ENCODE measurements at places on chromosomes 3 and 15.

DNA sequence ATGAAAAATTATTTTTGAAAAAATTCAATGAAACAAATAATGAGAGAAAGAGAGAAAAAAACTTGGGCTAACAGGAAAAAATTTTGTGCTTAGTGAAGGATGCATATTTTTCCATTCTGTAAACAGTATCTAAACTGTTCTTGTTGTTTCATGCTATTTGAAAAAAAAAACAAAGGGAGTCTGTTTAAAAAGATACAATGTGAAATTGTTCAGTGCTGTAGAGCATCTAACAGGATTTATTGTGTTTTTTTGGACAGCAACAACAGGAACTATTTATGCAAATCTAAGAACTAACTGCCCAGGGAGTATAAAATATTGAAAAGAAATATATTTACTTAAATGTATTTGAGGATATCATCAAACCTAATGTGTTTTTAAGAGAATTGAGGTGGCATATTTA, 55.1 kb downstream of the PEX5L start:
- H3K36me3 ChIP-seq: no peaks in the 10 kb centered on the region
- H3K4me3 ChIP-seq: no peak overlapping the region
- ATAC-seq: no peak
- no peaks in the 10 kb centered on the region for H3K4me1 ChIP-seq
- no peak overlapping the region for H3K27ac ChIP-seq

DNA sequence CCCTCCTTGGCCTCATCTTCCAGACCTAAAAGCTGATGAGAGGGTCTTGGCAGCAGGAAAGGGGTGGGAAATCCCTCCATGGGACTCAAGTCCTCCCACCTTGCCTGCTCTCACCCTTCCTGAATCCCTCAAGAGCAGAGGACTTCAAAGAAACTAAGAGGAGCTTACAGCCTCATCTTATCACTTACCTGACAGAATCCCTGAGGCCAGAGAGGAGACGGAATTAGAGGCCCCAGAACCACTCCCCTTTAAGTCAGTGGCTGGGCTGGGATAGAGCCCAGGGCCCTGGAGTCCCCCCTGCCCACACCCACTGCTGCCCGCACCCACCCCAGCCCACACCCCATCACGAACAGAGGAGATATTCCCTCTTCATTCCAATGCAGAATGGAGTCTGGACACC, 15.2 kb downstream of the LOXL1 start:
- no peak overlapping the region for H3K27ac ChIP-seq
- H3K27me3 ChIP-seq: peaks cover 37% of the 10 kb centered on the region
- no peaks in the 10 kb centered on the region for H3K36me3 ChIP-seq
- H3K4me1 ChIP-seq: peaks cover 12% of the 10 kb centered on the region
- H3K4me3 ChIP-seq: no peak overlapping the region
- ATAC-seq: no peak

- peaks cover 34% of the 10 kb centered on the region for H3K27me3 ChIP-seq
- no peaks in the 10 kb centered on the region for H3K36me3 ChIP-seq
- no peak overlapping the region for H3K27ac ChIP-seq
- no peaks in the 10 kb centered on the region for H3K4me1 ChIP-seq
Measured at GRCh38 chr3:149368674-149369497, 8.6 kb downstream of the TM4SF1 start.

GRCh38 chr3:127420829-127421228, 133.0 kb upstream of the PRR20G start:
- no peaks in the 10 kb centered on the region for H3K4me1 ChIP-seq
- no peaks in the 10 kb centered on the region for H3K36me3 ChIP-seq
- no peak for ATAC-seq
- peaks cover 80% of the 10 kb centered on the region for H3K27me3 ChIP-seq
- H3K4me3 ChIP-seq: no peak overlapping the region

GRCh38 chr15:33059184-33059583, 135.3 kb downstream of the FMN1 start:
- no peak for ATAC-seq
- no peak overlapping the region for H3K4me3 ChIP-seq
- peaks cover 10% of the 10 kb centered on the region for H3K27me3 ChIP-seq
- H3K36me3 ChIP-seq: no peaks in the 10 kb centered on the region
- H3K4me1 ChIP-seq: no peaks in the 10 kb centered on the region
- no peak overlapping the region for H3K27ac ChIP-seq

- H3K27me3 ChIP-seq: no peaks in the 10 kb centered on the region
- no peak overlapping the region for H3K4me3 ChIP-seq
Measured at GRCh38 chr3:195532345-195532744, 10.8 kb downstream of the PPP1R2 start.

DNA sequence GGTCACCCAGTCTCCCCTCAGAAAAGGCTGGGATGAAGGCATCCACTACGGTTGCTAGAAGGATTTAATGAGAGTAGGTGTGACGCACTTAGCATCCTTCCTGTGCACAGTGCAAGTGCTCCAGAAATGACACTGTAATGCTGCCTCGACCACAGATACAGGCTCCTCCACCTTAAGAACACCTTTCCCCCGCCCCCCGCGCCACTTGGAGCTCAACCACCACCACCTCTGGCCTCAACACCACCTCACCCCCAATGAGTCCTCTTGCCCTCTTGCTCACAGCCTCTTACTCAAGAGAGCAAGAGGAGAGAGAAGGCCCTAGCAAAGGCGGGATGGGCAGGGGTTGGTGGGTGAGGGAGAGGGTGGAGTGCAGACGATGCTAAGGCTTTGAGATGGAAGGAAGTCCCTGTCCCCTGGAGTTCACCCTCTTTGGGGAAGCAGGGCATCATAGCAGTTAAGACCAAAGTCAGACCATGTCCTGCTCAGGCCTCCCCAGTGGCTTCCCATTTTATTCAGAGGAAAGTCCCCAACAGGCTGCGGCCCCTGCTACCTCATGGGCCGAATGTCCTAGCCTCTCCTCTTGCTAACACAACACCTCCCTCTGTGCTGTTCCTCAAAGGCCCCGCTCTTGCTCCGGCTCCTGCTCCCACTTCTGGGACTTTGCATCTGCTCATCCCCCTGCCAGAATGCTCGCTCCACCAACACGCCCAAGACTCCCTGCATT, 8.3 kb downstream of the STARD5 start:
- peaks cover 87% of the 10 kb centered on the region for H3K4me1 ChIP-seq
- no peaks in the 10 kb centered on the region for H3K27me3 ChIP-seq

- no peak overlapping the region for H3K4me3 ChIP-seq
- H3K36me3 ChIP-seq: peaks cover 9% of the 10 kb centered on the region
- H3K27ac ChIP-seq: no peak overlapping the region
- no peak for ATAC-seq
- H3K4me1 ChIP-seq: no peaks in the 10 kb centered on the region
- H3K27me3 ChIP-seq: no peaks in the 10 kb centered on the region
Measured at GRCh38 chr3:41265823-41266273, 66.5 kb downstream of the CTNNB1 start.

GRCh38 chr15:66906668-66907614, 158.5 kb upstream of the SMAD3 start:
- H3K4me3 ChIP-seq: no peak overlapping the region
- no peak overlapping the region for H3K27ac ChIP-seq
- no peak for ATAC-seq
- H3K36me3 ChIP-seq: no peaks in the 10 kb centered on the region
- H3K4me1 ChIP-seq: peaks cover 46% of the 10 kb centered on the region
